ENCODE measurements at places on chromosomes 12 and 14. TPM values are rescaled to one million over a fixed set of nuclear protein-coding genes. Genes with fewer than 3 reads are reported as not detected.

APOF gene
- total RNA-seq, result not detected

KIF26A gene
- not detected for total RNA-seq

ACSS3 gene
- not detected for total RNA-seq

NTN4 gene
- total RNA-seq, result 0.18 TPM

CD69 gene
- 990 TPM for total RNA-seq

SRGAP1 gene
- 0.49 TPM for total RNA-seq

TTC8 gene
- 2.4 TPM for total RNA-seq

DPPA3 gene
- not detected for total RNA-seq

KRT3 gene
- total RNA-seq, result not detected

PPM1H gene
- 0.40 TPM for total RNA-seq

PTPN21 gene
- 0.15 TPM for total RNA-seq

HOXC10 gene
- not detected for total RNA-seq

SYNJ2BP gene
- 9.1 TPM for total RNA-seq

BIN2 gene
- total RNA-seq, result 478 TPM

MRPS35 gene
- total RNA-seq, result 20.5 TPM

APEX1 gene
- 66.0 TPM for total RNA-seq

MEG3 gene
- 1.9 TPM for total RNA-seq

SMCO2 gene
- total RNA-seq, result not detected

SLC22A17 gene
- 0.28 TPM for total RNA-seq

RNU4-1 gene
- total RNA-seq, result 1,101 TPM

TRPV4 gene
- total RNA-seq, result not detected

ANKRD33 gene
- total RNA-seq, result not detected

OR10P1 gene
- not detected for total RNA-seq

SLC6A13 gene
- 2.2 TPM for total RNA-seq

MMP14 gene
- 1.4 TPM for total RNA-seq

GPHN gene
- 8.7 TPM for total RNA-seq

GARIN6 gene
- total RNA-seq, result not detected

NABP2 gene
- total RNA-seq, result 23.4 TPM

RPL10L gene
- not detected for total RNA-seq

NOP9 gene
- total RNA-seq, result 34.9 TPM

OXA1L gene
- 125 TPM for total RNA-seq

PGAM5 gene
- 30.2 TPM for total RNA-seq

GPR68 gene
- 7.6 TPM for total RNA-seq

All from natural killer cell (primary cell).